ENCODE measurements at places on chromosomes 6 and 20.

DNA sequence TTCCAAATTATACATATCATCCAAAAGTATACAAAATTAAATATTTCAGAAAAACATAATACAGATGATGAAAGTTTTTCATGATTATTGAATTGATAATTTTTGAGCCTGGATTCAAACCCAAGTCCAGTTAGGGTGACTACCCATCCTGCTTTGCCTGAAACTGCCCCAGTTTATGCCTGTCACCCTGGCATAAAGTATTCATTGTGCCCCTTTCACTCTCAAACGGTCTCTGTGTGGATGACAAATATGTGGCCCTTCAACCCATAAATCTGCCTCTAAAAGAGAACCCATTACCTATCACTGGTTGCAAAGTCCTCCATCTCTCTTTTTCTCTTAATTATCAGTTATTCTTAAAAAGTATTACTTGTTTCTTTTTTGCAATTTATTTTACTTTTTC is 553.7 kb upstream of the JARID2 start:
- no peak for DNase-seq

- peak; percentile 9 for DNase-seq
Measured at GRCh38 chr20:22248051-22248667, 336.2 kb downstream of the FOXA2 start.

DNA sequence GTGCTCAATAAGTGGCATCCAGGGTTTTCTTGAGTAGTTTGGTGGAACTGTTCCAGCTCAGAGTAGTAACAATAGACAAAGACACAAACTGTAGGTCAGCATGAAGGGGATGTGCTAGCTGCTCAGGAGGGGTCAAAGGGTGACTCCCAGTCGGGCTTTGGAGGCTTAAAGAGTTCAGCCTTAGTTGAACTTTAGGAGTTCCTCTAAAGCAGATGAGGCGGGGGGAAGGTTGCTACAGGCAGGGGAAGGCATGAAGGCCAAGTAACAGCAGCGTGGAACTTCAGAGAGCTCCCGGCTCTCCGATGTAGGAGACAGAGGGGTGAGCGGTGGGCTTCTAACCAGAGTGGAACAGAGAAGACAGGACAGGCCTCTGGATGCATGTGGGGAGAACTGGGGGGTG is 115.5 kb upstream of the CD93 start:
- no peak for DNase-seq

DNA sequence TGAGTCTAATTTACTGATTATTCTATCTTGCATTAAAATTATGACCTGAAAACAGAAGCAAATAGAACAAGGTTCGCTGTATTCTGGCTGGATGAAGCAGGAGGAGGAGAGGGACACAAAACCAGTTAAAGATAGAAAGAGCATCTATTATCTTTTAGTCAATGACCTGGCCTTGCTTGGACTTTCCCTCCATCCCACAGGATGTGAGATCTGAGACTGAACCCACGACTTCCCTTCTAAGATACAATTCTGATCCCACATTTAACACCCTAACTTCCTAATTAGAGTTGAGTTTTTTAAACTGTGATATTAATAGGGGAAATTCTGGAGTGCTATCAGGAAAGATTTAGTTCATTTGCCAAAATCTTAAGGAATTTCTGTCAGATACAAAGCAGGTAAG is 3.1 kb upstream of the HLA-DQA2 start:
- no peak for DNase-seq

DNA sequence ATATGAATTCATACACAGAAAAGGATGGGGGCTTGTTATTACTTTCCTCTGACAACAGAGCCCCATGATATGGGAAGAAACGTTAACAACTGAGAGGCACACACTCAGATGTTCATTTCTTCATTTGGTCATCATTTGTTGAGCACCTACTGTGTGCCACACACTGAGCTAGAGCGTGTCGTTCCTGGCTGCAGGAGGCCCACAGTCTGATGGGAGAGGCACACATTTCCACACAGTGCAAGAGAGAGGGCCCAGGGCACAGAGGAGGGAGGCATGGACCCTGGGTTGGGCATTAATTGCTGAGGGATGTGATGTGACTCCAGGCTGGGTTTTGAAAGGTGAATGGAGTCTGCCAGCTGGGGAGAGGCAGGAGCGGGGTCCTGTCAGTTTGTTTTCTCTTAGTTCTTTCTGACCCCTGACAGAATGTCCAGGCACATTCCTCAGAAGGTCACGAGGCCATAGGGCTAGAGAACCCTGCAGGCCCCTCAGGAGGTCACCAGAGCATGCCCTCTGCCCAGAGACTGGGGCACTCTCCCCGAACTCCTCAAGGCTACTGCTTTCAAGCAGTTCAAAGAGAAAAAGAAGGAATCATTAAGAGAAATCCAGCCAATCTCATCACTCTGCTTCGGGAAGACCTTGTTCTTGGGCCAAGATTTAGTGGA is 216.2 kb downstream of the UST start:
- no peak for DNase-seq

- DNase-seq: no peak
Measured at GRCh38 chr6:106508834-106509233, 120.5 kb downstream of the RTN4IP1 start.

Data from NCI-H1105 treated with DMSO at 0.1 percent for 48 hours (cell line).